ENCODE measurements at places on chromosomes 13 and 19.

GRCh38 chr13:95133498-95133897 is 167.8 kb downstream of the ABCC4 start:
- DNase-seq: no peak

DNA sequence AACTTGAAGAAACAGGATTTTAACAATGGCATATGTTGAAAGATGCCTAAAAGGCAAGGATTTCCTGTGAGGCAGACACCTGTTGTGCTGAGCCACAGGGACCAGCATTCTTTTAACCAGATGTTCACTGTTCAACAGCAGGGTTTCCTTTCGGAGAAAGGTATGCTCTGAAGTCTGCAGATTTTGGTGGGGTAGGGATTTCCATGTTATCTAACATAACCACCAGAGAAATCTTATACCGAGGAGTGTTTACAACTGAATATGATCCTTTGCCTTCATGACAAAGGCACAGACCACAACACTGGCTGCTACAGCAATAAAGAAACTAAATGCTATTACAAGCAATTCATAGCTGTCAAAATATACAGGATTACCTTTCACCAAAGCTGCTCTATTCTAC is 48.1 kb downstream of the MPHOSPH8 start:
- no peak for DNase-seq

GRCh38 chr19:11931051-11931450 is 6.1 kb downstream of the ZNF700 start:
- DNase-seq: no peak

DNA sequence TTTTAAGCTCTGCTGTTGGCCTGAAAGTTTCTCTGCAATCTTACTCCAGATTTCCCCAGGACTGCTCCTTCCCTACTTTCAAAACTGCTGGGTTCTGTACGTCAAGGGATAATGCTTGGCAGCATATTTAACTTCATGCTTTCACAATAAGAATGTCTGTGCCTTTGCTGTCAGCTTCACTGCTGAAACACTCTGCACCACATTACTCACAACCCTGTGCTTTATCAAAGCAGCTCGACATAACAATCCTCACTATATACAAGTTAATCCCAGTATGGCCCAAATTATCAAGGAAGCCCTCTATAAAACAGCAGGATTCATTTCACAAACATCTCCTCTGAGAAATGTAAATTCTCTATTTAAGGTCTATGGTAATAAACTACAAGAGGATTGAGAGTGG is 17.5 kb downstream of the LATS2 start:
- DNase-seq: no peak

- no peak for DNase-seq
Observed at GRCh38 chr19:44718441-44719261, 19.7 kb downstream of the CEACAM16 start.
